ENCODE measurements at places on chromosomes 2 and 18.
A peak's percentile ranks its signal among the peaks of the same experiment; 100 is the strongest.

GRCh38 chr2:83016343-83017110 lies 1442.6 kb downstream of the SUCLG1 start:
- no peak for DNase-seq

DNA sequence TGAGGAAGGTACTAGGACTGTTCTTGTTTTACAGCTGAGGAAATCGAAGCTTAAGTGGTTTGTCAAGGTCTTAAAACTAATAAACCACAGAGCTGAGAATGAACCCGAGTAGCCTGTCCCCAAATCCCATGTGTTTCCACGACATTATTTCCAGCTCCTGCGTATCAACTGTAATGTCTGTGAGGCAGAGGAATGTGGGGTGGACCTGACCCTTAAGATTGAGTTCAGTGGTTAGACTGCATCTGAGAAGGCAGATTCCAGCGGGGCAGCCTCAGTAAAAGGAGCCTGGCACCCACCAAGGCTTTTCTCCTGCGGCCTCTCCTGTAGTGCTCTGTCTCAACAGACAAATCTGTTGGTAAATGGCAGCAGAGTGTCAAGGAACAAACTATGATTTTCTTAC lies 81.9 kb upstream of the TMEM178A start:
- DNase-seq: no peak

DNA sequence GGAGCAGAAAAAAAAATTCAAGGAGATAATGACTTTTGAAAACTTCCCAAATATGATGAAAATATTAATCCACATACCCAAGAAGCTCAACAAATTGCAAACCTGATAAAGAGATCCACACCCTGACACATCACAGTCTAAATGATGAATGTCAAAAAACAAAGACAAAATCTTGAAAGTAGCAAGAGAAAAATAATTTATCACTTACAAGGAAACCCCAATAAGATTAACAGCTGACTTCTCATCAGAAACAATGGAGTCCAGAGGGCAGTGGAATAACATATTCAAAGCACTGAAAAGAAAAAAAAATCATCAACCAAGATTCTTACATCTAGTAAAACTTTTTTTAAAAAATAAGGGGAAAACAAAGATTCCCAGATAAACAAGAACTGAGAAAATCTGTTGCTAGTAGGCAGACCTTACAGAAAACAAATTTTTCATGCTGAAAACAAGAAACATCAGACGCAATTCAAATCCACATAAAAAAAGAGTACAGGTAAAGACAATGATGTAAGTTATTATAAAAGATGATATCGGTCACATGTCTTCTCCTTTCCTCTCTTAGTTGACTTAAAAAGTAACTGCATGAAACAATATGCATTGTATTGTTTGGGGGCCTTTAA lies 21.3 kb downstream of the SLC66A2 start:
- no peak for DNase-seq

- DNase-seq: no peak
Observed at GRCh38 chr18:1511619-1512311, 607.1 kb downstream of the ADCYAP1 start.

DNA sequence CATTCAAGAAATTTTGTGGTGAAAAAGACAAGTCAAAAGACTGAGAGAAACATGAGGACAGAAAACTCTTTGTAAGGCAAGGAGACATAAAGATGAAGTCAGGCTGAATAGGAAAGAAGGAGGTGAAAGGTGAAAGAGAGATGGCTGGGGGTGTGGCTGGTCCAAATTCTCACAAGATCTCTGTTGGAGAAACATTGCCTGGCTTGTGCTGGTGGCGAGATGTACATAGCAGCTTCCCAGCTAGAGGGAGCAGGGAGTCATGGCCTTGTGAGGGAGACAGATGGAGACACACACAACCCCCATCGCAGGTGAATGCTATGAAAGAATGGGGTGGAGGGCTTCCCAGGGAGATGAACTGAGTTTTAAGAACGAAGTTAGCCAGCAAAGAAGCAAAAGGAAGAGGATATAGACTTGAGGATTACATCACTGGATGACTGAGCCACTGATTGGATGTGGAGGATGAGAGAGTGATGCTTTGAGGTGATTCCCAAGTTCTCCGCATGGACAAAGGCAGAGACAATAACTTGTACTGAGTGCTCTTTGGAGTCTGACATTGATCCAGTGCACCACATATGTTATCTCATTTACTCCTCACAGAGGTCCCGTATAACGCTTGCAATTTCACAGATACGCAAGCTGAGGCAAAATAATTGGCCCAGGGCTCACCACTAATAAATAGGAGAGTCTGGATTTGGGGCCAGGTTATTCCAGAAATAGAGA lies 3.7 kb upstream of the EMX1 start:
- no peak for DNase-seq

- peak; percentile 10 for DNase-seq
Observed at GRCh38 chr2:120182019-120182560, 41.1 kb downstream of the TMEM185B start.

GRCh38 chr2:33131749-33132148 lies 185.0 kb downstream of the LTBP1 start:
- no peak for DNase-seq

DNA sequence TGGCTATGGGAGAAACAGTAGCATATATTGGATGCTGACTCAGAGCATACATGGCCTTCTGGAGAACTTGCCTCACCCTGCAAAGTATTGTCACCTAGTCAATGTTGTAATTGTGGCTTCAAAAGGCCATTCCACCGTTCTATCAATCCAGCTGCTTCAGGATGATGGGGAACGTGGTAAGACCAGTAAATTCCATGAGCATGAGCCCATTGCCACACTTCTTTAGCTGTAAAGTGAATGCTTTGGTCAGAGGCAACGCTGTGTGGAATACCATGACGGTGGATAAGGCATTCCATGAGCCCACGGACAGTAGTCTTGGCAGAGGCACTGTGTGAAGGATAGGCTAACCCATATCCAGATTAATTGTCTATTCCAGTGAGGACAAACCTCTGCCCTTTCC lies 1300.1 kb upstream of the ACVR2A start:
- no peak for DNase-seq

DNA sequence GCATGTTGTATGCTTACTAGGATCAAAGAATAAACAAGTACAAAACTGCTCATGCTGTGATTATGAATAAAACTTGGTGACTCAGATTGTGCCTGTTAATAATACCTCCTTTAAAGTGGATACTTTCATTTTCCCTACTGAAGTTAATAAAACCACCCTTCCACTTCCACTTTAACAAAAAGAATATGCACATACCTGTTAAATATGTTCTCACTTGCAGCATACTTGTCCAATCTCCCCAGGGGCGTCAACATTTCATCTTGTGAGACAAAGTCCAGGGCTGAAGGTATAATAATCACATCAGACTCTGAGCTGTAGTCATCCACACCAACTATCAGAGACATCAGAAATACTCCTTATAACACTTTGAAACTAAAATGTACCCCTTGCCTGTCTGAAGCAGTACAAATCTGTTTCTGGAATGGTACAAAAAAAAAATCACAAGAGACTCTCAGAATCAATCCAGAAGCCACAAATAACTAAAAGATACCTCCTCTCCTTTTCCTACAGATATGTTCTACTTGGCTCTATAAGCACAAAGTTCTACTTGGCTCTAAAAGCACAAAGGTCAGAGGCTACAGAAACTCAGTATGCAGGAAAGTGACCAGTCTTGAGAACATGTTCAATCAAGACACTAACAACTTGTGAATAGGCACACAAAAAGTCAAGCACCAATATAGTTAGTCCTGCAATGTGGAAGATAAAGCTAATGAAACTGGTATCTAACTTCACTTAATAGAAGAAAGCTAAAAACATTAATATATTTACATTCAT lies 19.3 kb downstream of the PPP4R1 start:
- no peak for DNase-seq

DNA sequence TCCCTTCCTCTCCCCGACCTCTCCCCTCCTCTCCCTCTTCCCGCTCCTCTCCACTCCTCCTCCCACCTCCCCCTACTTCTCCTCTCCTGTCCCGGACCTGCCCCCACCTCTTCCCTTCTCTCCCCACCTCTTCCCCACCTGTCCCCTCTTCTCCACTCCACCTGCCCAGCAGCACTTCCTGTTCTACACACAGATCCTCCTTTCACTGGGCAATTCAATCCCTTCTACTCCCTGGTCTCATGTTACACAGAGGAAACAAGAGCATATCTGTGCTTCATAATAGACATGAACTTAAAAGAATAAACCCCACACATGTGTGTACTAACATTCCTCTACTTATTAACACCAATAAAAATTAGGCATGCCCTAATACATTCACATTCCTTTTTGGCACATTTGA lies 34.8 kb downstream of the TIMM21 start:
- no peak for DNase-seq

DNA sequence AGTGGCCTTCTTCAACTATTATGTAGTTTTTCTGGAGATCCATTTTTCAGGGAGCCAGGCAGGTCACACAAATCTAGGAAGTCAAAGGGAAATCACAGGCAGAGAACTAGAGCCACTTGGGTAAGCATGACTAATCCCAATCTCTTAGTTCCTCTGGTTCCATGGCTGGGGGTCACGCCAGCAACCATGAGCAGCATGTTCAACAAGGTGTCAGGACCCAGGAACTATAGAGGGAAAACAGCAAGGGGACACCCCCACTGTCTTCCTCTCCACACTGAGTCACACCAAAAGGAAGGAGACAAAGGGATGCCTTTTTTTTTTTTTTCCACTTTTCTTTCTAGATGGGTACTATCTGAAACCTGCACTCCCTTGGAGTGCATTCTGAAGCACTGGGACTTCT lies 250.9 kb downstream of the OTX1 start:
- no peak for DNase-seq

GRCh38 chr2:8316356-8316755 lies 365.5 kb upstream of the ID2 start:
- DNase-seq: no peak

All from CD4-positive, alpha-beta T cell treated with Interleukin-10 for 1 hour (primary cell).